ENCODE measurements at places on chromosomes 3 and 15.
A peak's percentile ranks its signal among the peaks of the same experiment; 100 is the strongest.

DNA sequence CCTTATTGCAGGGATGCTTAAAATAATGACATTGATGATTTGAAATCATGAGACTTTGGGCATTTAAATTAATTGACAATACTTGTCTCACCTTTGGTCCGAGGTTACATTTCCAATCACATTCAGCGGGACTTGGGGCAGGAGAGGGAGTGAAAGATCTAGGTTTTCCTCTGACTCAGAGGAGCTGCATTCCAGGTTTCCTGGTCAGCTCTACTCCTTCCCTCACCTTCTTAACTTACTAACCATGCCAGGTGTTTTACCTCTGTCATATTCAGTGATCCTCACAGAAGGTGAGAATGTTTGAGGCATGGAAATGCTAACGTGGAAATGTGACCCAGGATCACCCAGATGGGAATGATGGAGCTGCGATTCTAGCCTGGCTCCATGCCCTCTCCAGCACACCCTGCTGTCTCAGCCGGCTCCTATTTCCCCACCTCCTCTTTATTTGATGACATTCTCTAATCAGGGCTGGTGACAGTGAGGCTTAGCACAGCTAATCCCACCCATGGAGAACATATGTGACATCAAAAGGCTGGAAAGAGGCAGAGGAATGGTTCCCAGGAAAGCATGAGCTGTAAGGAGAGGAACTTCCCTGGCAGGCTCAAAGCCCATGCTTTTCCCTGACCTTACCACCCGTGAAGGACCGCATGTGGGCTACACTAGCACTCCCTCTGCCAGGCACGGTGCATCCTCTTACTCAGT is 38.7 kb downstream of the THSD4 start:
- no peak for DNase-seq

DNA sequence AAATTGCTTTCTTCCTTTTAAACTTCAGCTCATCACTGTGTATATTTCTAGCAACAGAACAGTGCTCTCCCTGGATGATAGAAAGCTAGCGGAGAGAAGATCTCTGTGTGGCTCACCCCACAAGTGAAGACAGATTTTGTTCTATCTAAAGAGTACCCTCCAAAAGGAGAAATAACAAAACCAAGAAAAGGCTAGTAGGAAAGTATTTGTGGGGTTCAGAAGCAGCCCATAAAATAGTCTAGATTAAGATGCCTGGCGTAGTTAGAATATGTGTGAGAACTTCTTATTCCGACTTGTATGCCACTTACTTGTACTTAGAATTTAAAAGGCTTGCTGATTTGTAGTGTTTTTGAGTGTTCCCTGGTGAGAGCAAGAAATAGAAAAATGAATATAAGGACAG is 214.9 kb upstream of the IL12A start:
- no peak for DNase-seq

DNA sequence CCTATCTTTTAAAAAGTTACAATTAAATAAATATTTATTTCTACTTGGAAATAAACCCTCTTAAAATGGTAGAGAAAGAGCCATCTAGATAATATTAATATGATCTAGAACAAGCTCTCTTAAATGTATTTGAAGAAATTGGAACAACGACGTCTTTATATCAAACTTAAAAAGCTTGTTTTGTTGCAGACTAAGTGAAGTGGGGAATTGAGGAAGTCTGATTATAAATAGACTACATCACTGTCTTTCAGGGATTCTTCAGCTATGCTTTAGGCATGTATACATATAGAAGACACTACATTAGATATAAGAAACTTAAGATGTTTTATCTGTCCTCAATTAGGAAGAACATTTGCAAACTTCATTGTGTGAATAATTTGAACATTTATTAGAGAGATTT is 1.8 kb downstream of the BCHE start:
- no peak for DNase-seq

DNA sequence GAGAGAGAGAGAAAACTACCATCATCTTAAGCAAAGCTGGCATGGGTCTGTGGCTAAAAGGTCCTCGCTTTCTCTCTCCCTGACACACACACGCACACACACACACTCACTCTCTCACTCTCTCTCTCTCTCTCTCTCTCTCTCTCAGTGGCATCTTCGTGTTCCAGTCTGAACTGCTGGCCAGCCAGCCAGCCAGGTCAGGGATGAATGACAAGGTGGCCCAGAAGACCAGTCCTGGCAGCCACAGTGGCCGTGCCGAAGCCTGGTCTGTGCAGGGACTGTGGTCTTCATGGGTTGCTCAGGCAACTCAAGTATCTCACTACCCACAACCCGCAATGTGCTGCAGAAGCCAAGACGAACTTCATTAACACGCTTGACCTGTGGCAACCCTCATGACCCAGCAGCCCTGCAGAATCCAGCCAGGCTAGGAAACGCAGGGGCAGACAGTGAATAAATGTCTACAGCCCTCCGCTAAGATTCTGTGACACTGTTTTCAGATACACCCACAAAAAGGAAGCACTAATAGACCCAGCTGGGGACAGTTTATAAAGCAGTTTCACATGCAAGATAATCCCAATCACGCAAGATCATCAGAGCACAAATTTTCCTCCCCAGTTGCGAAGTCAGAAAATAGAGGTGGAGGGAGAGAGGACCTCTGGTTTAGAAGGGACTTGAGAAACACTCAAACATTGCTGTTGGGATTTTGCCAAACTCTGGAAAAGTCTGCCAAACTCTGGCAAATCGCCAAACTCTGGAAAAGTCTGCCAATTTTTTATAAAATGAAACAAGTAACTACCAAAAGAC is 66.4 kb downstream of the XXYLT1 start:
- DNase-seq, result peak; percentile 18

- DNase-seq, result no peak
Observed at GRCh38 chr15:44296625-44297524, 8.4 kb downstream of the GOLM2 start.

GRCh38 chr15:69433831-69434230 is 18.8 kb upstream of the RPLP1 start:
- DNase-seq, result no peak

GRCh38 chr3:141385406-141386125 is 17.3 kb downstream of the ZBTB38 start:
- DNase-seq, result no peak
